ENCODE measurements at places on chromosomes 3 and 15.
A peak's percentile ranks its signal among the peaks of the same experiment; 100 is the strongest.

GRCh38 chr3:29527246-29527645 lies 246.4 kb downstream of the RBMS3 start:
- DNase-seq = no peak

DNA sequence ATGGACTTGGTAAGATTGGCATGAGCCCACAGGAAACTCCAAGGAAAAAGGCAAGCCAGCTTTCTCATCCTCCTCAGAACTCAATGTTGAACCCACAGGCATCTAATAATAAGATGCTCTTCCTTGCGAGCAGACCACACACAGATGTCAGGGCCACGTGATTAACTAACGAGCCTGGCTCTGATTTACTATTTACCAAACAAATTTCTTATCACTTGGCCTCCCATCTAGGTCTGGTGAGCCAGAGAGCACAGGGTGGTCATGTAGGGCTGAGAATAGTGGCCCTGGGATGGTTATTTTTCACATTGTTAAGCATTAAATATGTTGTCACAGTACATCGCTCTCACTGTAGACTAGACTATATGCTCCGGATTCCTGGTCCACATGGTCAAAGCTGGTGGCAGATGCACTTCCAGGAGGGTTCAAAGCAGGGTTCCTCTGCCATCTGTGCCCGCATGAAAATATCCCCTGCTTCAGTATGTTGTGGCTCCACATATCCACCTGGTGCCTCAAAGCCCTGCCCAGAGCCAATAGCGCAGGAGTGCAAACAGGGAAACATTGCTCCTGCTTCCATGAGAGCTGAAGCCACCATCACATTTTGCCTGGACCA lies 472.5 kb upstream of the WNT5A start:
- no peak for DNase-seq

- DNase-seq = no peak
Observed at GRCh38 chr15:33517944-33518343, 207.2 kb downstream of the RYR3 start.

DNA sequence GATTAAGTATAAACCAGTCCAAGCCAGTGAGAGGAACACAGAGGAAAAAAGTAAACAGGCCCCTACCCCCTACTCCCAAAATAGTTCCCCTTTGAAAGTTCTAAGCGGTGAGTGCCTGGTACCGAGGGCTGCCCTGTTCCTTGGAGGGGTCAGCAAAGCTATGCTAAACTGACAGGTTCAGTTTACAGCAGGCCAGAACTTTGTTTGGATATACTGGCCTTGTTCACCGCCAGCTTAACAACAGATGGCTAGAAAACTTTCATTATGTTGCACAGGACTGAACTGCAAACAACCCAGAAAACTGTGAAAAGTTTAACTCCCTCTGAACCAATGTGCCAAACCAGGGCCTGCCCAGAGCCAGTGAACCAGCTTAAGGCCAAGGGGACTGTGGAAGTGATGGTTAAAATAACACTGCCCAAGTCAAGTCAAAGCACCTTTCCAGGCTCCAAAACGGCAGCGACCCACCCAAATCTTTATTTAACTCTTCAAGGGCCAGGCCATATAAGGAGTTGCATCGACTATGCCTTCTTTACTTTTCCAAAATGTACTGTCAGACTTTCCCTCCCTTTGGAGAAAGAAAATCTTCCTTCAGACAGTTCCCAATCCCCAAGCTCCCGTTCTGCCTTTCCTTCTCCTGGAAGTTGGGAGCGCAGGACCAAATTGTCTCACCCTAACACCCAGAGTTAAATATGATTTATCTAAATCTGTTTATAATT lies 448.0 kb downstream of the FOXP1 start:
- DNase-seq = no peak

DNA sequence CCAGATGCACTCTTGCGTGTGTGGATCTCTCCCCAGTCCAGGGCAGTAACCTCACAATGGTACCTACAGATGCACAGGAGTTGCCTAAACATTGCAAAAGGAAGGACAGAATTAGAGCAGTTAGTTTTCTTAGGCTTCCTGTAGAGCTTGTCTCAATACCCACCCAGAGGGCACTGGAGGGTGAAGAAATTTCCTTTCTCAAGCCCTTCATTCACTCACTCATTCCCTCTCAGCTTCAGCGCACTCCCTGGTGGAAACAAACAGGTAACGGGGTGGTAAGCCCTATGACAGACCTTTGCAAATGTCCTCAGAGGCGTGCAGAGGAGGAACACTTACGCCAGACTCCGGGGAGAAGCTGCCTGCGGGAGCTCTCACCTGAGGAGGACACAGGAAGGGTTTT lies 267.4 kb upstream of the HES1 start:
- no peak for DNase-seq

- no peak for DNase-seq
Observed at GRCh38 chr15:47872208-47872607, 154.9 kb downstream of the SEMA6D start.

DNA sequence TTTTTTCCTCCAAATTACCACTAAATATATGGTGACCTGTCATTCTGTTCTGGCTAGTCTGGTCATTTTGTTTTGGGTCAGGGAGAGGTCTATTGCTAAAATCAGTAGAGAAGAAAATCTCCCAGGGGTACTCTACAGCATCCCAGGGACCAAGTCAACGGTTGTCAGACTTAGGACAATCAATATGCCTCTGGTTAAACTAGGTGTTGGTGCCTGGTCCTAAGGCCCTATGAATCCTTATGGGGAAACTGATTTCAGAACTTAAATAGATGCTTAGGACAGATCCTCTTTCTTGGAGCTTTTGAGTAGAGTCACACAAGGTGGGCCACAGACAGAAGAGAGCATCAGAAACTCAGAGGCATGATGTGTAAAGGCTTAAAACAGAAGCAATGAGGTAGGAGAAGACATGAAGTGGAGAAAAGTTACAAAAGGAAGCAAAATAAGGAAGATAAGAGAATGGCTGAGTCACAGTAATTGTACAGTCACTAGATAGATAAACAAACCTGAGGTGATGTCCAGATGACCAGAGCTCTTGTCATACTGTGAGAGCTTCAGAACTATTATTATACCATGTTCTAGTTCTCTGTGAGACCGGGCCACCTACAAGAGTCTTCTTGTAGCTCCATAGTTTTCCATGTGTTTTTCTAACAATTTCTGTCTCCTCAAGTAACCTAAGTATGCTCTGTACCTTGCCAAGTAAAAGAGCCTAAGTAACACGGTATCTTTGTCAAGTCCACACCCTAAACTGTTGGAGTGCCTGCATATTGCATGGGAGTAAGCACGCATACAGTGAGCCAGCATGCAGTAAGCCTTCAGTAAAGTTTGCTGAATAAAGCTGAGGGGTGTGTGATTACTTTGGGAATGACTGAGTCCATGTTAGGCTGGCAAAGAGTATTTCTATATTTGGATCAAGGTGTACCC lies 44.6 kb upstream of the LEKR1 start:
- no peak for DNase-seq

DNA sequence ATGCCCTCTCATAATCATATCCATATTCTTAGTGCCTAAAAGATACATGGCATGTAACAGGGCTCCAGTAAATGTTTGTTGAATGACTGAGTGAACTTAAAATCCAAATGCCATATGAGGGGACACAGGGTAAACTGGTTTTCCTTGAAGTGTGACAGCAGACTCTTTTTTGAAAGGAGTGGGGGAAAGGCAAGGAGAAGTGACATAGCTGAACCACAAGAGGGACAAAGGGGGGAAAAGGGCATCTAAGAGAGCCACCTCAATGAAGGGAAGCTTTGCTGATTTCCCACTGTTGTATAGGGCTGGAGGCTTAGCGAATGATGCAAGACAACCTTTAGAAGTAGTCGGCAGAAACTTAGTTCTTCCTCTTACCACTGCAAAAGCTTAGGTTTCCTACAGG lies 9.1 kb downstream of the TRIM42 start:
- no peak for DNase-seq

GRCh38 chr15:87021751-87022150 lies 942.1 kb downstream of the AGBL1 start:
- no peak for DNase-seq

- peak; percentile 29 for DNase-seq
Observed at GRCh38 chr3:185825006-185825638, at the start of gene IGF2BP2. TSS of gene IGF2BP2 (minus strand) at chr3:185825042. CDS start at chr3:185824960, 82 bp downstream.

- DNase-seq = no peak
Observed at GRCh38 chr3:114809668-114810413, 337.2 kb downstream of the ZBTB20 start.

Data from activated naive CD4-positive, alpha-beta T cell (primary cell).